HS-5 (cell line): ENCODE measurements at places on chromosomes 3 and 15.

- no peak for DNase-seq
Observed at GRCh38 chr3:22372292-22373062, 621.5 kb upstream of the ZNF385D start.

- DNase-seq: no peak
Observed at GRCh38 chr3:123817413-123817812, 66.7 kb downstream of the MYLK start.

- DNase-seq: no peak
Observed at GRCh38 chr3:138845771-138846173, 11.0 kb upstream of the PIK3CB start.

DNA sequence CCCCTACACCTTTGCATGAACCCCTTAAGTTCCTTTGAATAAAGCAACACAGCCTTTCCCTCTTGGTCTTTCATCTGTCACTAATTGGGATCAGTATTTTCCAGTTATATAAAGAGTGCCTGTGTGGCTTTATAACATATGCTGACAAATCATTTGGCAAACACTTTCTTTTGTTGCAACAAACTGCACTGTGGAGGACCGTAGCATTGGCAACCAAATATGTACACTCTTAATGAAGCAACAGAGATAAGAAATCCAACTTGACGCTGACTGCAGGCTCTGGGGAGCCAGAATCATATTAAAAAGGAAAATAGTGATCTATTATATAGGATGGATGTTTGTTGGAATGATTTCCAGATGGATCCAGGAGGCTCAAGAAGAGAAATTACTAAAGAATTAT is 120.1 kb upstream of the PRICKLE2 start:
- DNase-seq: no peak

DNA sequence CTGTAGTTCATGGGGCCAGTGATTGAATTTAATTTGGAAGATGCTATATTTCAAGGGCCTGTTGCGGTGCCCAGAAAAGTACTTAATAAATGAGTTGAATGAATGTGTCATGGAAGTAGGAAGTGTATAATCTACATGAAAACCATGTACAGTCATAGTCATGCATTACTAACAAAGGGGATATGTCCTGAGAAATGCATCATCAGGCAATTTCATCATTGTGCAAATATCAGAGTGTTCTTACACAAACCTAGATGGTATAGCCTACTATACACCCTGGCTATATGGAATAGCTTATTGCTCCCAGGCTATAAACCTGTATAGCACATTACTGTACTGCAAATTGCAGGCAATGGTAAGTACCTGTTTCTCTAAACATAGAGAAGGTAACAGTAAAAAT is 10.7 kb upstream of the MYO5C start:
- DNase-seq: peak; percentile 72
